ENCODE measurements at places on chromosomes 3 and 15. TPM values are rescaled to one million over a fixed set of nuclear protein-coding genes. Genes with fewer than 3 reads are reported as not detected.

The GOLGA8S gene
- polyA plus RNA-seq, result 1.4 TPM

The ATP13A5 gene
- 0.60 TPM for polyA plus RNA-seq

The ROPN1 gene
- 0.19 TPM for polyA plus RNA-seq

The CLRN1 gene
- not detected for polyA plus RNA-seq

The RLBP1 gene
- polyA plus RNA-seq, result not detected

The SLC27A2 gene
- polyA plus RNA-seq, result 8.8 TPM

GRCh38 chr3:23002151-23002550 lies 201.0 kb upstream of the UBE2E2 start:
- no peak for DNase-seq

- DNase-seq, result no peak
Observed at GRCh38 chr3:142509079-142509478, 61.2 kb upstream of the XRN1 start.

DNA sequence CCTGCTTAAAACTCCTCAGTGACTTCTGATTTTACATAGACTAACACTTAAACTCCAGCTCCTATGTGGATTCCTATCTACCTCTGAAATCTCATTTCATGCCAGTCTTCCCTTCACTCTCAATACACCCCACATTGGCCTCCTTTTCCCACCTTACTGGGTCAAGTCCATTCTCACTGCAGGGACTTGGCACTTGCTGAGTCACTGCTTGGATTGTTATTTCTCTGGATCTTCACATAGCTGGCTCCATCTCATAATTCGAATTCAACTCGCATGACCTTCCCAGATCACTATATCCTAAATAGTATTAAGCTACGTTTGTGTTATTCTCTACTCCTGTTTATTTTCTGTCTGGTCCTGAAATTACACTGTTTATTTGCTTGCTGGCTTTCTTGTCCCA lies 59.6 kb upstream of the FRMD4B start:
- DNase-seq, result no peak

All from right lung (tissue), 10 donors.